Spinal cord (tissue), 10 donors: ENCODE measurements at places on chromosomes 11 and 22.

DNA sequence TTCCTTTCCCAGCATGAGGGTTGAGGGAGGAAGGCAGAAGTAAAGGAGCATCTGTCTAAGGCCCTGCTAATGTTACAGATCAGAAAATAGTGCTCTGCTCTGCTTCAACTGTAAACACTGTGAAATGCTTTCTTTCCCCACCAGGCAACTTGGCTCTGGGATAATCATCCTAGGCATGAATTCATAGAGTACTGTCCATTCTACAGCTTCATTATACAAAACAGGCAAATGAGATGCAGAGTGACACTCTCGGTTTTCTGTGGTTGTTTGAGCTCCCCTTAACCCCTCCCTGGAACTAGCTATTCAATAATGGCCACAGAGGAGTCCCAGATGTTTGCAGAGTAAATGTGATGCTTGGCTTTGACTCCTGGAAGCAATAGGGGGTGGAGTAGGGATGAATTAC lies 184.3 kb upstream of the CTSC start:
- no peaks in the 10 kb centered on the region for H3K4me1 ChIP-seq
- H3K27me3 ChIP-seq: no peaks in the 10 kb centered on the region
- peak; percentile 41 for DNase-seq

- peaks cover 34% of the 10 kb centered on the region for H3K4me1 ChIP-seq
- H3K27me3 ChIP-seq: no peaks in the 10 kb centered on the region
- no peak overlapping the region for H3K4me3 ChIP-seq
- peaks cover 13% of the 10 kb centered on the region for H3K36me3 ChIP-seq
Measured at GRCh38 chr22:25067851-25068421, 115.4 kb downstream of the KIAA1671 start.

DNA sequence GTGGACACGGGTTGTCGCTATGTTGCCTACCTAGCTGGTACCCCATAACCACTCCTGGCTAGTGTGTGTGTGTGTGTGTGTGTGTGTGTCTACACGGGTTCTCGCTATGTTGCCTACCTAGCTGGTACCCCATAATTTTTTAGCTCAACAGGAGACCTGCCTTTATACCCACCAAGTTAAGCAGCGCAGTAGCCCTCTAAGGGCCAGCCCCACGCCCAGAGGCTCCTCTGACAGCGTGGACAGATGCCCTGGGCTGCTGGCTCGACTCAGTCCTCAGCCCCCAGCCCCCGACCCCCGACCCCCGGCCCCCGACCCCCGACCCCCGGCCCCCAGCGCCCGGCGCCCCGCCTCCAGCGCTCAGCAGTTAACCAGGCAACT lies 351 bp upstream of the AKIP1 start:
- H3K27me3 ChIP-seq: no peaks in the 10 kb centered on the region
- peak overlapping the region; percentile 83 for H3K4me3 ChIP-seq
- DNase-seq: no peak

DNA sequence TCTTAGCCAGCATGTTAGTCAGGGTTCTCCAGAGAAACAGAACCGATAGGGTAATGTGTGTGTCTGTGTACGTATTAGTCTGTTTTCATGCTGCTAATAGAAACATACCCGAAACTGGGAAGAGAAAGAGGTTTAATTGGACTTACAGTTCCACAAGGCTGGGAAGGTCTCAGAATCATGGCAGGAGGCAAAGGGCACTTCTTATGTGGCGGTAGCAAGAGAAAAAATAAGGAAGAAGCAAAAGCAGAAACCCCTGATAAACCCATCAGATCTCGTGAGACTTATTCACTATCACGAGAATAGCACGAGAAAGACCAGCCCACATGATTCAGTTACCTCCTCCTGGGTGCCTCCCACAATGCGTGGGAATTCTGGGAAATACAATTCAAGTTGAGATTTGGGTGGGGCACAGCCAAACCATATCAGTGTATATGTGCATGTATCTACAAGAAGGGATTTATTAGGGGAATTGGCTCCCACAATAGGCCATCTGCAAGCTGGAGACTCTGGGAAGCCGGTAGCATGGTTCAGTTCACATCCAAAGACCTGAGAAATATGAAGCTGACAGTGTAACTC lies 173.7 kb upstream of the NECTIN1 start:
- no peak overlapping the region for H3K4me3 ChIP-seq
- no peak overlapping the region for H3K27ac ChIP-seq
- no peaks in the 10 kb centered on the region for H3K36me3 ChIP-seq
- no peaks in the 10 kb centered on the region for H3K27me3 ChIP-seq
- no peak for DNase-seq
- peaks cover 15% of the 10 kb centered on the region for H3K4me1 ChIP-seq

DNA sequence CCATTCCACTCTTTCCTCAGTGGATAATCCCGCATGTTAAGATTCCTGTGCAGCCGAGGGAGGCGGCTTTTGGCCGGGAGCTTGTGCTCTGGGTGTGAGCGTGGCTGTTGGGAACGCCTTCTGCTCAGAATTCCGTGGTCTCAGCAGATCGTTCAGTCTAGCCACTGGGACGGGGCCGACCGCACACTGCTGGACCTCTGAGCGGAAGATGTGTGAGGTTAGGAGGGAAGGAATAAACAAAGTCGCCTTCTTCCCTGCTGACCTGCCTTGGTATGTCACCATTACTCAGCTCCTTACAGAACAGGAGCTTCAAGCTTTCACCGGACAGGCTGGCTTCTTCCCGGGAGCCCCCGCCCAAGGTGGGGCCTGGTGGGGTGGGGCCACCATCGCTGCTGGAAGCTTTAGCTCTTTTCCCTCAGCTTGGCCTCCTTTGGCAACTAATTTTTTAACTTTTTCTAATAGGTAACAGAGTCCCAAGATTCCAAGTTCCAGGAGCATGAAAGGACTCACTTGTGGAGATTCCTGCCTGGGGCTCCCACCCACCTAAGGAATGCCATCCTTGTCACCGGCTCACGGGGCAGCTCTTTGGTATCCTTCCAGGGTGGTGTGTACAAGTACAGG lies 22.5 kb upstream of the SEPTIN5 start:
- peaks cover 17% of the 10 kb centered on the region for H3K4me1 ChIP-seq
- DNase-seq: no peak
- no peaks in the 10 kb centered on the region for H3K27me3 ChIP-seq
- no peak overlapping the region for H3K4me3 ChIP-seq

DNA sequence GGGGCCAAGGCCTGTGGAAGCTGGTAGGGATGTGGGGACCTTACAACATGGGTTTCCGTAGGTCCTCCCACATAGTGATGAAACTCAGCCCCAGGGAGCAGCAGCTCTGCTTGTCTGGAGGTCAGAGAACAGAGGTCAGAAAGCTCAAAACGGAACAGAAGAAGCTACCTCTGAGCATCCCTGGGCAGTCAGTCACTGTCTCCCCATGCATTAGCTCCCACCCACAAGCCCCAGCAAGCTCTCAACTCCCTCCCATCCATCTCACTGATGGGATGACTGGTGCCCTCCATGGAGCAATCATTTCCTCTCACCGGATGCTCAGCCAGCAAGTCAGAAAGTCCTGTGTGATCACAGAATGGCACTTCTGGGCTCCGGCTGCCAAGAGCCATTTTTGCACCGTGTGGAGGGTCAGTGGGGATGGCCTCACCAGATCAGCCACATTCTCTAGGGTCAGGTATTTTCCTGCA lies 1.9 kb downstream of the TPP1 start:
- H3K27me3 ChIP-seq: no peaks in the 10 kb centered on the region
- no peak for DNase-seq
- H3K4me3 ChIP-seq: no peak overlapping the region
- H3K4me1 ChIP-seq: peaks cover 25% of the 10 kb centered on the region
- H3K36me3 ChIP-seq: peaks cover 28% of the 10 kb centered on the region
- H3K27ac ChIP-seq: no peak overlapping the region

DNA sequence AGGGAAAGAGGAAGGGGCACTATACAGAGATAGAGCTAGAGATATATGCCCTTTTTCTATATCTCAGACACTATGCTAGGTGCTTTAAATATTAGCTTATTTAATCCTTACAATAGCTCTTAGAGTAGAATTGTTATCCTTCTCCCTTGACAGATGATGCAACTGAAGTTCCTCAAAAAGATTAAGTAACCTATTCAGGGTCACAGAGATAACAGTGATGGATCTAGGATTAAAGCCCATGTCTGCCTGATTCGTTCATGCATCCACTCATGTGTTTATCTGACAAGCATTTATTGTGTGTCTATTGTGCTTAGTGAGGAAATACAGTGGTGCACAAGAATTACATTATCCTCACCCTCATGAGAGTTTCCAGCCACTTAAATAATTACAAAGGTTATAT lies 8.7 kb downstream of the CCDC83 start:
- H3K4me1 ChIP-seq: no peaks in the 10 kb centered on the region
- H3K27ac ChIP-seq: no peak overlapping the region
- no peaks in the 10 kb centered on the region for H3K27me3 ChIP-seq
- no peaks in the 10 kb centered on the region for H3K36me3 ChIP-seq
- no peak for DNase-seq
- H3K4me3 ChIP-seq: no peak overlapping the region

GRCh38 chr11:131464461-131464860 lies 94.0 kb downstream of the NTM start:
- H3K4me3 ChIP-seq: no peak overlapping the region
- H3K27me3 ChIP-seq: peaks cover 2% of the 10 kb centered on the region
- peaks cover 50% of the 10 kb centered on the region for H3K4me1 ChIP-seq

GRCh38 chr11:612201-612960 lies 3.4 kb downstream of the IRF7 start:
- DNase-seq: no peak
- no peak overlapping the region for H3K27ac ChIP-seq

DNA sequence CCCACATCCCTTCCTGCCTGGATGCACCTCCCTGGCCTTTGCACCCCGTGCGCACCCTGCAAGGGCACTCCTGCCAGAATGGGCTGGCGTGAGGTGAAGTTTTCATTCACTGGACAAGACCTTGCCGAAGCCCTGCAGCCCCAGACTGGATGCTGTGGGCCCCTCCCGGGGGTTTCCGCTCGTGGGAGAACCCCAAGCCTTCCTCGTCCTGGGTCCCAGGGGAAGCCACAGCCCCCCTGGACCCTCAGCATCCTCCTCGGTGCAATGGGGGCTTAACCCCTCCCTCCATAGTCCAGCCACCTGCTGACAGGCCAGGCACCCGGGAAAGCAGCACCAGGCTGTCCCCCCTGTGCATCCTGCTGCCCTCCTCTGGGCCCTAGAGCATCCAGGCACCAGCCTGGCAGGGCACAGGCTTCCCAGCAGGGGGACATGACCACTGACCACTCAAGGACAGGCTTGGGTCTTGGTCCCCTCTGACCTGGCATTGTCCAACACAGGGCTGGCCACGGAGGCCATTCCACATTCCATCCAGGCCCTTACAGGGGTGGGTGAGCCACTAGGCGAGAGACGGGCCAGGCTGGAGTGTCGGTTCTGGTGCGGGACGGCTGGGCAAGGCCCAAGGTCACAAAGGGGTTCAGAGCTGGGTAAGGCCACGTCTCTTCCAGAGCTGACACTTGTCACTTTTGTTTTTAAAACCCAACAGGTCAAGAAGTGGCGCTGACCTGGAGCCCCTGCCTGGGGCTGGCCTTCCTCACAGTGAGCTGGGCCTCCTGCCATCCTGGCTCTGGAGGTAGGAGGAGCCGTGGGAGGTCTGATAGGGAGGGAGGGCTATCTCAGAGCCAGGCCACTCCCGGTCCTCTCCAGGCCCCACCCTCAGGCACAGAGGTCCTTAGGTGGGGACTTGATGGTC lies 41.5 kb upstream of the PPARA start:
- peaks cover 99% of the 10 kb centered on the region for H3K36me3 ChIP-seq
- no peak overlapping the region for H3K4me3 ChIP-seq
- peak overlapping the region; percentile 10 for H3K27ac ChIP-seq
- DNase-seq: no peak

GRCh38 chr11:60764879-60765278 lies 8.2 kb downstream of the MS4A15 start:
- H3K4me3 ChIP-seq: no peak overlapping the region
- no peaks in the 10 kb centered on the region for H3K27me3 ChIP-seq
- H3K27ac ChIP-seq: no peak overlapping the region
- no peaks in the 10 kb centered on the region for H3K36me3 ChIP-seq
- DNase-seq: no peak
- no peaks in the 10 kb centered on the region for H3K4me1 ChIP-seq

GRCh38 chr11:73866095-73866579 lies 10.5 kb downstream of the COA4 start:
- peaks cover 17% of the 10 kb centered on the region for H3K36me3 ChIP-seq
- no peaks in the 10 kb centered on the region for H3K27me3 ChIP-seq
- no peak overlapping the region for H3K4me3 ChIP-seq
- DNase-seq: no peak
- no peaks in the 10 kb centered on the region for H3K4me1 ChIP-seq

DNA sequence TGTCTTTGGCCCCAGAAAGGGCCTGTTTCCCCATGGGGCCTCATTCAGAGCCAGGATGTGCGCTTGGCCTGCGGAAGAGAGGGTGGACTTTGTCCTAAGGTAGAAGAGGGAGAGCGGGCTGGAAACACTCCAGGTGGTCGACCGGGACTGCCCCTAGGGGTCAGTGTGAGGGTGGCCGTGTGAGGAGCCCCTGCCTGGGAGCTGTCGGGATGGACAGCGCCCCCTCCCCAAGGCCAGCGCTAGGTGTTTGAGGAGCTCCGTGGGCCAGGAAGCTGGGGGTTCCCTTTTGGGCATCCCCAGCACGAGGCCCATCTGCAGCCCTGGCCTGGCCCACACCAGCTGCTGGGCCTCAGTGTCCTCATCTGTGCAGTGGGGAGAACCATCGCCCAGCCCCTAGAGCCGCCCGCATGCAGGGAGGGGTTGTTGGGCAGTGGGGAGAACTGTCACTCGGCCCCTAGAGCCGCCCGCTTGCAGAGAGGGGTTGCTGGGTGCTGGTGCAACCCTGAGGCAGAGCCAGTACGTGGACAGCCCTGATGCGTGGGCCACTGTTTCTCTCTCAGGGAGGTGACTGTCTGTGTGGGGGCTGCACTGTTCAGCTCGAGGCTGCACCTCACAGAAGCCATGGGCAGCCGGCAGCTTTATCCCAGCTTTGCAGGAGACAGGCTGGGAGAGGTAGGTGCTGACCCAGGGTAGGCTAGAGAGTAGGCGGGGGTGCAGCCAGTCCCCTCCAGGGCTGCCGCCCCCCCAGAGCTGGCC lies 1319.9 kb downstream of the BRD1 start:
- peaks cover 60% of the 10 kb centered on the region for H3K36me3 ChIP-seq
- no peaks in the 10 kb centered on the region for H3K27me3 ChIP-seq
- H3K27ac ChIP-seq: no peak overlapping the region
- no peak for DNase-seq

GRCh38 chr11:45048870-45049691 lies 97.4 kb upstream of the PRDM11 start:
- no peak overlapping the region for H3K4me3 ChIP-seq
- H3K27me3 ChIP-seq: no peaks in the 10 kb centered on the region
- peaks cover 10% of the 10 kb centered on the region for H3K4me1 ChIP-seq
